ENCODE measurements at places on chromosomes 6 and 20.
A peak's percentile ranks its signal among the peaks of the same experiment; 100 is the strongest.

- DNase-seq = no peak
Observed at GRCh38 chr6:113997116-113997515, 26.2 kb upstream of the HDAC2 start.

DNA sequence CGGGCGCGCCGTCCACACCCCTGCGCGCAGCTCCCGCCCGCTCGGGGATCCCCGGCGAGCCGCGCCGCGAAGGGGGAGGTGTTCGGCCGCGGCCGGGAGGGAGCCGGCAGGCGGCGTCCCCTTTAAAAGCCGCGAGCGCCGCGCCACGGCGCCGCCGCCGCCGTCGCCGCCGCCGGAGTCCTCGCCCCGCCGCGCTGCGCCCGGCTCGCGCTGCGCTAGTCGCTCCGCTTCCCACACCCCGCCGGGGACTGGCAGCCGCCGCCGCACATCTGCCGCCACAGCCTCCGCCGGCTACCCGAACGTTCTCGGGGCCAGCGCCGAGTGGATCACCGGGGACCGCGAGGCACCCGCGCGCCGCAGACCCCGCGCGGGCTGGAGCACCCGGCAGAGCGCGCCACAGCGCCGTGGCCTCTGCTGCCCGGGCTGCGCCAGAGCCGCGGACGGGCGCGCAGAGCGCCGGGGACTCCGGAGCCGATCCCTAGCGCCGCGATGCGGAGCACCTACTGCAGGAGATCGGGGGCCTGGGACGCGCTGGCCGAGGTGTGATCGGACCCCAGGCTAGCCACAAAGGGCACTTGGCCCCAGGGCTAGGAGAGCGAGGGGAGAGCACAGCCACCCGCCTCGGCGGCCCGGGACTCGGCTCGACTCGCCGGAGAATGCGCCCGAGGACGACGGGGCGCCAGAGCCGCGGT lies at the start of gene BMP2:
Gene BMP2, plus strand, starts transcription at position 151 of the 692 bp plus-strand sequence. CDS start 2,441 bp downstream, outside the sequence.
- peak; percentile 76 for DNase-seq

- DNase-seq = no peak
Observed at GRCh38 chr20:9572670-9573069, 58.3 kb downstream of the LAMP5 start.

GRCh38 chr20:63468421-63468820 lies 4.0 kb downstream of the KCNQ2 start:
- no peak for DNase-seq

DNA sequence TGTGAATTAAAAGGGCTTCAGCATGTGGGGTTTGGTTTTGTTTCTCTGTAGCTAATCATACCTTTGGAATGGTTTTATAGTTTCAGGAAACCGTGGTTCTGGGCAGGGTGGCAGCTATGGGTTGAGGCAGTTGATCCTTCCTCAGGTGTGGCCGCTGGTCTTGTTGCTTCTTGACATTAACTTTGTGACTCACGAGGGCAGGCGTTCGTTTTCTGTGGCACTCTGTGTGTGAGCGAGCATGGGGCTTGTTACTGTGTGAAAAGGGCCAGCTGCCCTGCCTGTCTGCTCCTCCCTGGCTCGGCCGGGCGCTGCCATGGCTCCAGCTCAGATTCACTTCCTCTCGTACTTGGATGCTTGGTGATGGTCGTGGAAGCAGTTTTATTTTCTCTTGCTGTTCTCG lies 16.2 kb downstream of the DNAJC5 start:
- DNase-seq = peak; percentile 79

DNA sequence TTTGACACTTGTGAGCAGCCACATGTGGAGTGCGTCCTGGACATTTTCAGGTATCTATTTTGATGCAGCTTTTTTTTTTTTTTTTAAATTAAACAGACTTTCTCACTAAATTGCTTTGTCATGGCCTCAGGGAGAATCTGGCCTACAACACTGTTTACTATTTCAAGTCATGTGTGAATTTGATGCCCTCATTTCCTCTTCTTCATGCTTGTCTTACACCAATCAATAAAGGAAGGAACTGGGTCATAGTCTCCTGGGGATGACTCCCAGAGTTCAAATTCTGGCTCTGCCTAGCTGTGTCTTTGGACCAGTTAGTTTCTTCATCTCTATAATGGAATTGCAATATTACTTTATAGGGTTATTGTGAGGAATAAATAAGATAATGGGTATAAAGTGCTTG lies 554.1 kb downstream of the PRKN start:
- DNase-seq = peak; percentile 51

DNA sequence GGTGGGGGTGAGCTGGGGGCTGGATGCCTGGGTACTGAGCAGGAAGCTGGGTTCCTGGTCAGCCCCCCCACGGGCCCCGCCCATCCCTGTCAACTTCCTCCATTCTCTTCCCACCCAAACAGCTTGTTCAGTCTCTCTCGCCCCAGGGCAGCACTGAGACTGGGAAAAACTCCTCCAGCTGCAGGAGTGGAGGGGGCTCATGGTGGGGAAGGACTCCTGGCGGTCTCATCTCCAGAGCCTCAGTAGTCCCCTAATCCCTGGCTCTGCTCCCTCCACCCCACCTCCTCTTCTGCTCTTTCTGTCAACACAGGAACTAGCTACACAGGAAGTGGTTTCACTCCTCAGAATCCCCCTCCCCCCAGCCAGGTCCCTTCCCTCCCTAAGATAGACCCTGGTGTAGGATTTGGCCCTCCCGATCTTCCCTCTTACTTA lies at the start of gene GPSM3:
Gene GPSM3, minus strand, starts transcription at position 36 of the 432 bp plus-strand sequence. CDS start 130 bp downstream, outside the sequence.
- peak; percentile 58 for DNase-seq

GRCh38 chr6:22755605-22756004 lies 186.2 kb downstream of the HDGFL1 start:
- DNase-seq = no peak

- no peak for DNase-seq
Observed at GRCh38 chr6:131262060-131262459, 126.8 kb downstream of the AKAP7 start.

GRCh38 chr20:56428410-56428809 lies 16.4 kb downstream of the CASS4 start:
- DNase-seq = no peak

- no peak for DNase-seq
Observed at GRCh38 chr6:49918787-49919186, 45.2 kb downstream of the DEFB114 start.

GRCh38 chr6:104699593-104700329 lies 160.0 kb downstream of the HACE1 start:
- no peak for DNase-seq

GRCh38 chr6:125806813-125807212 lies 16.1 kb downstream of the NCOA7 start:
- DNase-seq = no peak

DNA sequence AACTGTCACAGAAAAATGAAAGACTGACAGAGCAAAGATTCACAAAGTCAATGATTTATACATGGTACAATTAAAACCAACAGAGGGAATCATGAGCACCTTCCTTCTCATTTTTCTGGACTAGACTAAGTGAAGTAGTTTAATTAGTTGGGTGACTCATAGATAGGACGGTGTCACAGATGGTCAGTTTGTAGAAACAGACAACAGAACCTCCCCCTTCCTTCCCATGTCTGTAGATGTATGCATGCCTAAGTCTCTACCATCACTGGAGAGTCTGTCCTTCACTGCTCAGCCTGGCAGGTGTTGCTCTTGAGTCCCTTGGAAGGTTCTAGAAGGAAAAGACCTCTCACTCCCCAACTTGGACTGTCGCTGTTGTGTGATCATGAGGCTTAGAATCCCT lies 75.4 kb upstream of the EEF1E1 start:
- DNase-seq = no peak

DNA sequence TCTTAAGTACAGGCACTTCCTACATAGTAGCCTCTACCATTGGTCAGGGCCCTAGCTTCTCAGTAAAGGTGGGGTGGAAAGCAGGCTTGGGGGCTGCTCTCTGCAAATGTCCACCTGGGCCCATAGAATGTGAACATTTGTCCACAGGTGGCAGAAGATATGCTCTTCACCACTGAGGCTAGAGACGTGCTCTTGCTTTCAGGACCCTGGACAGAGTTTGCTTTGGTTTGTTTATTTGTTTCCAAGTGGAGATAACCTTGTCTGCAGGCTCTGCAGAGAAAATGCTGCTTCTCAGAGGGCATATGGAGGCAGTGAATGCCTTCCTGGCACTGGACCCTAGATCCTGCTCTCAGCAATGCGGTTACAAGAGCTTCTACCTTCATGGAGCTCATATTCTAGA lies 129.0 kb downstream of the F13A1 start:
- DNase-seq = no peak

GRCh38 chr6:15945593-15946159 lies 183.2 kb upstream of the MYLIP start:
- DNase-seq = no peak

DNA sequence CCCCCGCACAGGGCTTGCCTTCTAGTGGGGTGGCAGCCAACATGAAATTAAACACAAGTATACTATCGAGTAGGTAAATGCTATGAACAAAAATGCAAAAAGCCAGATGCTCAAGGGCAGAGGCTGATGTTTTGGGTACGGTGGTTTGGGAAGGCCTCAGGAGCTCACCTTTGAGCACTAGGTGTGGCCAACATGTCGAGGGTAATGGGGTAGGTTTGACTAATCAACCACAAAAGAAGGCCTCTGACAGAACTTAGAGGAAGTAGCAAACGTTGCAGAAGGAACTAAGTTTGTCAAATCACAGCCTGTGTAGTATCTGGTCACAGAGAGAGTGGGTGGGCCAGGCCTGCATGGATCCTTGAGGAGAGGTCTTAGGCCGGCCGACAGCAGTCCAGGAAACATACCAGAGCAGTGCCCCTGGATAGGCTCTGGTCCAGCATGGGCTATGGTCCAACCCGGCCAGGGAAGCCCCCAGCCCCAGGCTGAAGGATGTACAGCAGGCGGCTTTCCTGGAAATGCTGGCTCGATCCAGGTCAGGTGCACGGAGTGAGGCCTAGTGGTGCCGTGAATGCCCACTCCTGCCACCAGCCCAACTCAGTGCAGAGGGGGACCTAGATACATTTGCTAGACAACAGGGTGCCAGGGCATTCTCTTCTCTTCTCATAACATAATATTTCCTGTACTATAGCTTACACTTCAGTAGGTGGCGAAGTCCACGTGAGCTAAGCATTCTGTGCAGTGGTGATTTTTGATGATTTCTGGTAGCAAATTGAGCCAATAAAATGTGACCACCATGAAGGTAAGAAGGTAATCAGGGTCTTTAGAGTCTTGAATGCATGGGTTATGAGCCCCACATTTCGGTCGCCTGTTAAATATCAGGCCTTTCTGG lies 56.3 kb upstream of the CD93 start:
- peak; percentile 79 for DNase-seq

DNA sequence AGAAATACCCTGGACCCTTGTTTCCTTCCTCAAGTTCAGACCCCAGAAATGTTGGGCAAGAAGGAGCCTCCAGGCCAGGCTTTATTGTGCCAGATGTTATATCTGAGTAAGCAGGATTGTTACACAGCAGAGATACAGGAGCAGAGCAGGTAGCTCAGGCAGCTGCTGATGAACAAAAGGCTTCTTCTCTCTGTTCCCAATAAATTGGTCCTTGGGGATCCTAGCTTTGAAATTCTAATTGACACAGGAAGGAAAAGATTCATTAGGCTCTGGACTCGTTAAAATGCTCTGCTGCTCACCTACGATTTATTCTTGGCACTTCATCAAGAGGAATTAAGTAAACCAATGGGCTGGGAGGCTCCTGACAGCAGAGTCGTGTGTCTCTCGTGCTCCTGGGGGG lies 54.2 kb downstream of the RALY start:
- DNase-seq = no peak

- DNase-seq = no peak
Observed at GRCh38 chr6:127076466-127076865, 42.0 kb upstream of the RSPO3 start.

DNA sequence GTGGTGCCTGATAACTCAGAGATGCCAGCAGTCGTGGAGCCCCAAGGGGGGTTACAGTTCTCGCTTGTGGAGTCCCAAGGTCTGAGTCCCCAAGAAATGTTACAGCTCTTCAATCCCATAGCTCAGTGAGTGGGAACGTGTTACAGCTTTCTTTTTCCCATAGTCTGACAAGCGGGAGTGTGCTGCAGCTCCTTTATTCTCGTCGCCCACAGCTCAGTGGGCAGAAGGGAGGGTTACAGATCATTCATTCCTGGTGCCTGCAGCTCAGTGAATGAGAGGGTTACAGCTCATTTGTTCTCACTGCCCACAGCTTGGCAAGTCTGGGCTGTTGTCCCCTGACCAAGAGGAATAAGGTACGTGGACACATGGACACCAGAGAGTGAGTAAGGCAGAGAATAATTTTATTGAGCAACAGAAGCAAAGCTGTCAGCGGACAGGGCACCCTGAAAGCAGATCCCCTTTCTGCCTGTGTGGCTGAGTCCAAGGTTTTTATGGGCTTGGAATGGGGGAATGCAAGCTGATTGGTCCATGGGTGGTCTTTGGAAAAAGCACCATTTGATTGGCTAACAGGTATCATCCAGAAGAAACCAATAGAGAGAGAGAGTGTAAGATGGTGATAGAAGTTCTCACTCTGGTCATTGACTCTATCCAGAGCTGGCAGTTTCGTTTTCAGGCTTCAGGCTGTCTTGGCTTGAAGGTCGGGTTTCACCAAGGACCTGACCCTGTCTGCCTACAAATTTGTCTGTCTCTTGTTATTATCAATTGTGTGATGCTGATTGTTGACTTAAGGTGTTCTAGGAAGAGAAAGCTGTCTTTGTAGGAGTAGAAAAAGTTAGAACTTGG lies 16.4 kb downstream of the RNF217 start:
- no peak for DNase-seq

DNA sequence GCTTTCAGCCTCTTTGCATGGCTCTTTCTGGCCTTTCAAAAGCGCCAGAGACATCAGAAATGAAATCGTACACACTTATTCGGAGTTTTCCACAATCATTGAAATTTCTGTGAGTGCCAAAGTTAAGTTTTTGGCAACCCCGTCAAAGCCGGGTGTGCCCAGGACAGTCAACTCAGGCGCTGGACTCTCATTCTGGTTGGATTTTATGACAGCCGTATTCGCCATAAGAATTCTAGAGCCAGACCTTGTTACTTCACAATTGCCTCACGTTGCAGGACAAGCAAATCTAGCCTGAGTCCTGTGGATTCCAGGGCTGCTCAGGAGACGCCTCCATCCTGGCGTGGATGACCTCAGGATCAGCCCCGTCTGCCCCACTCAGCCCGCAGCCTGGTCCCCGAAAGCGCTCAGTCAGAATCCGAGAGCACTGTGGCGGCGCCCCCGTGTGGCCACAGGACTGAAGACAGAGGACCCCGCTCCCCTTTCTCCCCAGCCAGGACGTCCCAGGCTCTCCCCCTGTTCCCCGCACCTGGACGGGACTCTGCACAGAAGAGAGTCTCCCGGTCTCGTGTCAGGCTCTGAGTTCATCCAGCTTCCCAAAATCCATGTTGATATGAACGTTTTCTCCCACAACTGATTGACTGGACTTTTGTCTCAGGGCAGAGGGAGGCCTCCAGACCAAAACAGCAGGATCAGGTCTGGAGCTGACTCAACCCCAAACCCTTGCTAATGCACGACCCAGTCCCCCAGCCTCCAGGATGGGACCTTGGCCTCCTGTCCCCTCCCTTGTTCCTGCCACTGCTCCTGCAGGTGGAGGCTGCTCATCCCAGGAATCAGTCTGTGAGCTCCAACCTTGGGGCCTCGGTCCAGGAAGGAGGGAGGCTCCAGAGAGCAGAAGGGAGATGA lies 38.2 kb downstream of the MICA start:
- peak; percentile 88 for DNase-seq

GRCh38 chr6:164690702-164691500 lies 618.5 kb downstream of the C6orf118 start:
- no peak for DNase-seq

Data from suppressor macrophage treated with lipopolysaccharide for 4 hours (primary cell).